ENCODE measurements at places on chromosomes 3 and 15. TPM values are rescaled to one million over a fixed set of nuclear protein-coding genes. Genes with fewer than 3 reads are reported as not detected.
A peak's percentile ranks its signal among the peaks of the same experiment; 100 is the strongest.

PRR20G gene
- not detected for total RNA-seq

DNA sequence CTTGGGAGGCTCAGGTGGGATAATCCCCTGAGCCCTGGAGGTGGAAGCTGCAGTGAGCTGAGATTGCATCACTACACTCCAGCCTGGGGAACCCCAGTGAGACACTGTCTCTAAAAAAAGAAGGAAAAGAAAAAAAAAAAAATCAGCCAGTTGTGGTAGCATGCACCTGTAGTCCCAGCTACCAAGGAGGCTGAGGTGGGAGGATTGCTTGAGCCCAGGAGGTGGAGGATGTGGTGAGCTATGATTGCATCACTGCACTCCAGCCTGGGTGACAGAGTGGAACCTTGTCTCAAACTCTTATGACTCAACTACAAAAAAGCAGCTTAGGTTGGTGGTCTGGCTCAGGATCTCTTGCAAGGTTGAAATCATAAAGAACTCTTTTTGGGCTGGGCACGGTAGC is 19.3 kb upstream of the GPX1 start:
- DNase-seq: no peak
- H3K4me3 ChIP-seq: no peak overlapping the region
- peaks cover 7% of the 10 kb centered on the region for H3K4me1 ChIP-seq
- H3K36me3 ChIP-seq: peaks cover 31% of the 10 kb centered on the region
- H3K27me3 ChIP-seq: no peaks in the 10 kb centered on the region
- no peak overlapping the region for H3K27ac ChIP-seq

DNA sequence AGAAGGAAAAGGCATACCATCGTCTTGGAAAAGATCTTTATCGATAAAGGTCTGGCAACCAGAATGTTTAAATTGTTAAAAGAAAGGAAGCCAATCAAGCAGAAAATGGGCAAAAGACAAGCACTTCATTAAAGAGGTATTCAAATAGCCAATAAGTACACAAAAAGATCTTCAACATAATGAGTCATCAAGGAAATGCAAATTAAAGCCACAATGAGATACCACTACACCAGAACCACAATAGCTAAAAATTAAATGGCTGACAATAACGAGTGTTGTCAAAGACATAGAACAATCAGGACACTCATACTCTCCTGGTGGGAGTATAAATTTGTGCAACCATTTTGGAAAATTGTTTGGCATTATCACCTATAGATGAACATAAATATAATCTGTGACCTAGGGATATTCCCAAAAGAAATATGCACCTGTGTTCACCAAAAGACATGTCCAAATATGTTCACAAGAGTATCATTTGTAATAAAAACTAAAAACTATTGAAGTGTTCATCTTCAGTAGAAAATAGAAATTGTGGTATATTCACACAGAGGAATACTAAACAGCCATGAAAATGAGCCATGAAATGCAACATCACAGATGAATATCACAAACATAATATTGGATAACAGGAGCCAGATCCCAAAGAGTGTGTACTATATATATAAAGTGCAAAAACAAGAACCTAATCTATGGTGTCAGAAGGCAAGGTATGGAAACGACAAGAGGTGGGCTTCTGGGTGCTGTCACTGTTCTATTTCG is 14.4 kb upstream of the BTBD1 start:
- no peak overlapping the region for H3K4me3 ChIP-seq
- H3K27me3 ChIP-seq: peaks cover 13% of the 10 kb centered on the region
- no peaks in the 10 kb centered on the region for H3K36me3 ChIP-seq
- no peak overlapping the region for H3K27ac ChIP-seq

PAK6 gene
- not detected for total RNA-seq

HYAL1 gene
- 0.35 TPM for total RNA-seq

TFDP2 gene
- total RNA-seq: 26.5 TPM

- no peak for DNase-seq
- H3K4me1 ChIP-seq: no peaks in the 10 kb centered on the region
- H3K27me3 ChIP-seq: no peaks in the 10 kb centered on the region
- H3K4me3 ChIP-seq: no peak overlapping the region
- no peaks in the 10 kb centered on the region for H3K36me3 ChIP-seq
Observed at GRCh38 chr15:27499191-27499590, 528.2 kb downstream of the GABRG3 start.

GRCh38 chr3:185831195-185831594 is 6.4 kb upstream of the IGF2BP2 start:
- no peak overlapping the region for H3K4me3 ChIP-seq
- no peaks in the 10 kb centered on the region for H3K4me1 ChIP-seq
- DNase-seq: no peak
- H3K27me3 ChIP-seq: peaks cover 22% of the 10 kb centered on the region
- H3K36me3 ChIP-seq: no peaks in the 10 kb centered on the region

DNA sequence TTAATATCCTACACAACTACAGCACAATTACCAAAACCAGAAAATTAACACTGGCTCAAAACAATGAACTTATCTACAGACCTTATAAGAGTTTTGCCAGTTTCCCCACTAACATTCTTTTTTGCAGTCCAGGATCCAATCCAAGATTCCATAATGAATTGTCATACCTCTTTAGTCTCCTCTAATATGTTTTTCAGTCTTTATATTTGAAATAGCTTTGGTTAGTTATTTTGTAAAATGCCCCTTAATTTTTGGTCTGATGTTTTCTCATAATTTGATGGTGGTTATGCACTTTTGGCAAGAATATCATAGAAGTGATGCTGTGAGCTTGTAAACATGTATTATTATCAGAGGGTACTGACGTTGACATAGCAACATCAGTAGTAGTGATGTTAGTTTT is 124.3 kb downstream of the ISL2 start:
- H3K36me3 ChIP-seq: no peaks in the 10 kb centered on the region
- no peaks in the 10 kb centered on the region for H3K27me3 ChIP-seq
- no peak overlapping the region for H3K27ac ChIP-seq

DNA sequence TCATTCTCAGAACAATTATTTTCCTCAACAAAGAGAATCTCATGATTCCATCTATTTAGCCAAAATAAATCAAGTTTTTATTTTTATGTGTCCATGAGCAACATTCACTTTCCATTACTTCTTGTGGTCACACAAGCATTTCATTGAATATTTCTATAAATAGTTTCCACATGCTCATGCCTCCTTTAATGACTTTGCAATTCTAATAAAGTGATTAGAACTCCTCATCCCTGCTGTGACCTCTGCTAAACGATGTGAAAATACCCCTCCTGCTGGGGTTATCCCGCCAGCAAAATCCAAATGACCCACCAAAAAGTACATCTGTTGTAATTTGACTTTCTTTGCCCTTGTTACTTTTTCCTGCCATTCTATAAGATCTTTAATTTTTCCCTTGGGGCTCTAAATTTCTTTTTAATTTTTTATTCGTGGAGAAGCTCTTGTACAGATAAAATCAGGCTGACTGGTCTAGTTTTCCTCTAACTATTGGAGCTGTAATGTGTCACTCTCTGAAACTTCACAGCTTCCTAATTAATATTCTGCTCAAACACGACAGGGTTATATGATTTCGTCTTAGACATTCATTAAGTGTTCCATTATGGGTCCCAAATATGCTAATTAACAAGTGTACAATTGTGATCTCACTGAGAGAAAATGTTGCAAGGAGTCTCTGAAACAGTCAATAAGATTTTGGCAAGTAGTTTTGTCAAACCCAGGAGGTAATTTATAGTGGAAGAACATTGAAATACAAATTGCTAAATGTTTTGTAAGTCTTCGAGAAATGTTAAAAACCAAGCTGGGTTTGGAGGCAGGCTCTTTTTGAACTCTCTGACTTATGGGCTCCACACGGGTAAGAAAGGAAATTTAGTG is 533.1 kb upstream of the NAALADL2 start:
- H3K27me3 ChIP-seq: no peaks in the 10 kb centered on the region
- H3K4me3 ChIP-seq: no peak overlapping the region
- H3K36me3 ChIP-seq: no peaks in the 10 kb centered on the region
- H3K27ac ChIP-seq: no peak overlapping the region

MESP2 gene
- total RNA-seq: not detected

DNA sequence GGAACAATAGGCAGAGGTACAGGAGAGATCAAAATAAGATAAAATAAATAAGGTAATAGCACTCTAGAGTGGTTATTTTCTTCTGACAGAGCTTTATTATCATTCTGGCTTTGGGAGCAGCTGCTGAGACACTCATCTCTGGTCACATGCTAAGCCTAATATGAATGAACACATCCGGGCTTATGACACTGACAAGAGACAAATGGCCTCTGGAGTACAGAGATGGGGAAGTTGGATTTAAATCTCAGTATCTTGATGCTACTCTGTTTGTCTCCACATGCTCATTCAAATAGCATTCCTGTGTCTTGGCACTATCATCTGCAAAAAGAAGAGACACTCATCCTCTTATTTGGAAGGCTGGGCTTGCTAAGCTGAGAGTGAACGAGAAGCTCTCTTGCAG is 55.6 kb downstream of the TMEM45A start:
- no peaks in the 10 kb centered on the region for H3K36me3 ChIP-seq
- no peaks in the 10 kb centered on the region for H3K27me3 ChIP-seq
- no peak for DNase-seq
- H3K27ac ChIP-seq: no peak overlapping the region

- DNase-seq: no peak
- no peaks in the 10 kb centered on the region for H3K36me3 ChIP-seq
- no peak overlapping the region for H3K4me3 ChIP-seq
- H3K27ac ChIP-seq: no peak overlapping the region
Observed at GRCh38 chr3:182808041-182808770, 14.9 kb downstream of the ATP11B start.

GRCh38 chr3:129956936-129957335 is 17.6 kb upstream of the TRH start:
- no peak overlapping the region for H3K27ac ChIP-seq
- no peaks in the 10 kb centered on the region for H3K27me3 ChIP-seq
- H3K4me1 ChIP-seq: no peaks in the 10 kb centered on the region
- DNase-seq: no peak
- no peaks in the 10 kb centered on the region for H3K36me3 ChIP-seq
- H3K4me3 ChIP-seq: no peak overlapping the region

- peaks cover 29% of the 10 kb centered on the region for H3K4me1 ChIP-seq
- H3K27ac ChIP-seq: no peak overlapping the region
- H3K4me3 ChIP-seq: no peak overlapping the region
- no peaks in the 10 kb centered on the region for H3K36me3 ChIP-seq
- DNase-seq: no peak
- H3K27me3 ChIP-seq: no peaks in the 10 kb centered on the region
Observed at GRCh38 chr3:130900959-130901358, 7.1 kb downstream of the ATP2C1 start.

ST3GAL6 gene
- 0.89 TPM for total RNA-seq

- peaks cover 3% of the 10 kb centered on the region for H3K36me3 ChIP-seq
- peaks cover 14% of the 10 kb centered on the region for H3K4me1 ChIP-seq
- H3K27me3 ChIP-seq: no peaks in the 10 kb centered on the region
- DNase-seq: no peak
Observed at GRCh38 chr15:57130956-57131355, 212.5 kb downstream of the TCF12 start.

DNA sequence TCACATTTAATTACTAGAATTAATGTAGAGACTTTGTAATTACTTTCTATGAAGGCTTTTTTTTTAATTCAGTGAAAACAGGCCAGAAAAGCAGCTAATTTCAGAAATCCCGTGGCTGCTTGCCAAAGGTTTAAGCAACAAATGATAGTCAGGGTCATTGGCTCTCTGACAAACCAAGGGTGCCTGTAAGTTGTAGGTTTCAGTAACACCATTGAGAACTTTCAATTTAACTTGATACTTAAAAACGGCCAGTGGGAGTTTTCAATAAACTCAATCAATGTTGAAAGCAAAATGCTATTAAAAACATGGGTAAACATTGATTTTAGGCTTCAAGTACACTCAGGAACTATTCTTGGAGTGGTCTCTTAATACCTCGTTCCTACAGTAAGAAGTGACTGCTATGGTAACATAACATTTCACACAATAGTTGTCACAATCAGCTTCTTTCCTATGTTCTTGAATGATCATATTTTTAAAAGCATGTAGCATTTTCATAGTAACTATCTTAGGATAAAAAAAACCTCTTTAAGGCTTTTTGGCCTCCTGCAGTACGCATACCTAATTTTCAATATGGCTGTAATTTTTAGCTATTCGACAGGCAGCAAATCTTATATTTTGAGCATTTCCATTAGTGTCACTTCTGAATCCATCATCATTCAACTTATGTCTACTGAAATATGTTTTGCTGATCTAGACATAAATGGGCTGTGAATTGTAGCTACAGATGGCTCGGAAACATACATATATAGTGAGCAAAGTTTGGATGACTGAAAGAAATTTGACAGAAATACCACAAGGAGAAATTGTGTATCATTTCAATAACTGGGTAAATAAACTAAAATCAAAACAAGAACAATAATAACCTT is 592.1 kb upstream of the GBE1 start:
- H3K4me3 ChIP-seq: no peak overlapping the region
- no peak for DNase-seq
- no peaks in the 10 kb centered on the region for H3K36me3 ChIP-seq
- no peak overlapping the region for H3K27ac ChIP-seq

DNA sequence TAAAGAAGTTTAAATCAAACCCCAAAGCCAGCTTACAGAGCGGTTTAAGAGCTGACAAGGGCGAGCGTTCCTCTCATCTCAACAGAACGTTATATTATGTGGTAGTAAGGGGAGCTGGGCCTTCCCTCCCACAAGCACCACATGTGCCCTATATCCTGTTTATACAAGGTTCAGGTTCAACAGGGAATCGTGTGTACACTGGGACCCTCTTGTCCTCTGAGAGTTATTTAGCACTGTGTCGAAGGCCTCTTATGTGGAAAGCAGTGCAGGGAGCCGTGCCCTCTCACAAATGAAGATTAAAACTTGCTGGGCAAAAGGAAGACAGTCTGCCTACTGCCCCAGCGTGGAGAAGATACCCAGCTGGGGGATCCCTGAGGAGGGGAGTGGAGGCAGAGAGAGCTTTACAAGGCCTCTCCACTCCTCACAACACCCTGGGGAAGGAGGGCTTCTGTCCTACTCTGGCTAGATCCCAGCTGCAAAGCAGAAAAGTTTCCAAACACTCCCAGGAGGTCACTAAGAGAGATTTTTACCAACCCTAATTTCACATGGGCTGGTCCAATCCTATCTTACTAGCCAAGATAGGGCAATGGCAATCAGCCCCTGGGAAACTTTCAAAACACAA is 2.9 kb downstream of the TLE3 start:
- H3K27me3 ChIP-seq: no peaks in the 10 kb centered on the region
- peak overlapping the region; percentile 72 for H3K4me3 ChIP-seq
- H3K36me3 ChIP-seq: peaks cover 24% of the 10 kb centered on the region

GRCh38 chr15:22895465-22896190 is 57.2 kb downstream of the NIPA2 start:
- no peak overlapping the region for H3K27ac ChIP-seq
- DNase-seq: no peak
- H3K36me3 ChIP-seq: no peaks in the 10 kb centered on the region
- H3K4me3 ChIP-seq: no peak overlapping the region
- no peaks in the 10 kb centered on the region for H3K27me3 ChIP-seq
- H3K4me1 ChIP-seq: no peaks in the 10 kb centered on the region

- H3K4me3 ChIP-seq: no peak overlapping the region
- no peaks in the 10 kb centered on the region for H3K27me3 ChIP-seq
- no peak overlapping the region for H3K27ac ChIP-seq
Observed at GRCh38 chr3:177905173-177906125, 630.8 kb upstream of the KCNMB2 start.

CAMP gene
- not detected for total RNA-seq

Data from CD4-positive, CD25-positive, alpha-beta regulatory T cell (primary cell).